ENCODE measurements at places on chromosomes 11 and 22. TPM values are rescaled to one million over a fixed set of nuclear protein-coding genes. Genes with fewer than 3 reads are reported as not detected.

DNA sequence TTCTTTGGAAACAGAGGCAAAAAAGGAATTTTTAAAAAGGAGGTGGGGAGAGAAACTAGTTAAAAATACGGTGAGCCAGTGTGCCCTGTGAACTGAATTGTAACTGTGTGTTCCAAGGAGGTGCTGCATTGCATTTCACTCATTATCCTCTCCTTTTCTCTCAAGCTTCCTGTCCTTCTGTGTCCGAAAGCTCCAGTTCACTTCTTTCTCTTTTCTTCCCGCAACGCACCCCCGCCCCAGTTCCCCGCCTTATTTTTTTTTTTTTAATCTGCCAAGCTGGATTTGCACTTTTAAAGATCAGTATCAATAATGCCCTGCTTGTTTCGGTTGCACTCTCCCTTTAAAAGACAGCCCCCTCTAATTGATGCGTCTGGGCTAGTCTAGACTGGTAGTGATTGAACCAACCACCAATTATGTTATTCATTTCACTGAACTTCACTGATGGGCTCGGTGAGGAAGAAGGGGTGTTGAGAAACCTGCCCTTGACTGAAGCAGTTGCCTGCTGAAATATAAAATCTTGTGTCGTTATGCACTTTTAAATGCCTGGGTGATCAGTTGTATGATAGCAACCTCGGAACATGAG is 18.5 kb downstream of the BLID start:
- DNase-seq = no peak

DNA sequence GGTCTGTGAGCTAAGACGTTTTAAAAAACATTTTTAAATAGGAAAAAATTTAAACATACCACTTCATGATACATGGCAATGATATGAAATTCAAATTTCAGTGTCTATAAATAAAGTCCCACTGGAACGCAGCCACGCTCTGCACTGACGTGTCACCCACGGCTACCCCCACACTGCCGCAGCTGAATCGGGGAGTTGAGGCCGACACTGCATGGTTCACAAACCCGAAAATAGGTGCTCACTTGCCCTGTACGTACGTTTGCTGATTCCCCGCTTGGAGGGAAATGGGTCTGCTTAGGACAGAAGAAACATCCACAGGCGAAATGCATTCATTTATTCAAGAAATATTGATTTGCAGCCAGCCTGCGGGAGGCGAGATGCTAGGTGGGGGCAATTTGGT is 1342.3 kb downstream of the TBC1D22A start:
- no peak for DNase-seq

DNA sequence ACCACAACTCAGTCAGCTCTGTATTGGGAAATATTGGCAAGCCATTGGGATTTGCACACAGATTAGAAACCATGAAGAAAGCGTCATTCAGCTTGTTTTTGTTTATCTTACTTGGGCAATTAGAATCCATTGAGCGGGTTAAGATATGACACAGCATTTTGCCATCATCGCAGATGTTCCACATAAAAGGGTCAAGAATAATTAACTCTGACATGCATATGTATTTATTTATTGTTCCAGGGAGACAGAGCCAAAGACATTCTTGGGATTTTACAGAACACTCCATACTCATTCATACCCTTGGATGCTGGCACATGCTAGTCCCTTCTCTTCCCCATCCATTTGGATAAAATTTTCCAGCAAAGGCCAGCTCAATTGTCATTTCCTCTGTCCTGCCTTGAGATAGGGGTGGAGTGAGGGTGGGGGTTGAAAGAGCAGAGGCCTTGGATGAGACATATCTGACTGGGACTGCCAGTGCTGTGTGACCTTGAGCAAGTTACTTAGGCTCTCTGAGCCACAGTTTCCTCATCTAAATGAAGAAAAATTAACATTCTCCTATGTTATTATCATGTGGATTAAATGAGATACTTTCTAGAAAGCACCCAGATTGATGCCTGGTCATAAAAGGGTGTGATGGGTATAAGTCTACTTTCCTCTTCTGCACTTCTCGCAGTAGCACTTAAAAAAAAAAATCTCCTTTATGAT is 179.7 kb downstream of the RRAS2 start:
- no peak for DNase-seq

- no peak for DNase-seq
Measured at GRCh38 chr11:86671531-86672006, 847 bp downstream of the ME3 start.

DNA sequence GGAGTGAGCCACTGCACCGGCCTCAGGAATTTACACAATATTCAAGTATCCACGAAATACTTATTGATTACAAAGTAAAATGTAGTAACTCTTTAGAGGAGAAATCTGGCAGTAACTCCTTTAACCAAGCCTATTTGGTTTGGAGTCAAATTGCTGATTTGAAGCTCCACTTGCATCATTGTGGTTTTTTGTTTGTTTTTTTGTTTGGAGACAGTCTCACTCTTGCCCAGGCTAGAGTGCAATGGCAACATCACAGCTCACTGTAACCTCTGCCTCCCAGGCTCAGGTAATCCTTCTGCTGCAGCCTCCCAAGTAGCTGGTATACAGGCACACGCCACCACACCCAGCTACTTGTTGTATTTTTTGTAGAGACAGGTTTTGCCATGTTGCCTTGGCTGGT is 6.4 kb upstream of the QSER1 start:
- DNase-seq = no peak

DNA sequence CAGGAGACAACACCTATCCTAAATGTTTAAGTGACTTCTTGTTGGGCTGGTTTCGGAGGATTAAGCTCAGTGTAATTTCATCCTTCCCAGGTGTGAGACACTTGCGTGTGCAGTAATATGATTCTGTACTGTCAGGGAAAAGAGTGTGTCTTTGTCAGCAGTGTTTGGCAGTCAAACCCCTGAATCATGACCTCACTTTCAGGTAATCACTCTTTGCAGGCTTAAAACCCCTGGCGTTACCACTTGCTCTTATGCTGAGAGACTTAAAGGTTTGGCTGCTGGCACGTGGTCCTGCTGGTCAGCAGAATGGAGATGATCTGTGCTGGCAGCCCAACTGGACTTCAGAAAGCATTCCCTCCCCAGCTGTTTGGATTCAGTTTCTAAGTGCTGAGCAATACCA is 56.1 kb downstream of the APIP start:
- DNase-seq = no peak

GRCh38 chr11:103344886-103345285 is 235.7 kb downstream of the DYNC2H1 start:
- no peak for DNase-seq

GRCh38 chr11:84594602-84595001 is 1032.5 kb downstream of the DLG2 start:
- no peak for DNase-seq

- DNase-seq = no peak
Measured at GRCh38 chr11:61749591-61750217, 2.7 kb upstream of the MYRF start.

GRCh38 chr11:68028802-68029545 is 1.5 kb upstream of the NDUFS8 start:
- DNase-seq = no peak

DNA sequence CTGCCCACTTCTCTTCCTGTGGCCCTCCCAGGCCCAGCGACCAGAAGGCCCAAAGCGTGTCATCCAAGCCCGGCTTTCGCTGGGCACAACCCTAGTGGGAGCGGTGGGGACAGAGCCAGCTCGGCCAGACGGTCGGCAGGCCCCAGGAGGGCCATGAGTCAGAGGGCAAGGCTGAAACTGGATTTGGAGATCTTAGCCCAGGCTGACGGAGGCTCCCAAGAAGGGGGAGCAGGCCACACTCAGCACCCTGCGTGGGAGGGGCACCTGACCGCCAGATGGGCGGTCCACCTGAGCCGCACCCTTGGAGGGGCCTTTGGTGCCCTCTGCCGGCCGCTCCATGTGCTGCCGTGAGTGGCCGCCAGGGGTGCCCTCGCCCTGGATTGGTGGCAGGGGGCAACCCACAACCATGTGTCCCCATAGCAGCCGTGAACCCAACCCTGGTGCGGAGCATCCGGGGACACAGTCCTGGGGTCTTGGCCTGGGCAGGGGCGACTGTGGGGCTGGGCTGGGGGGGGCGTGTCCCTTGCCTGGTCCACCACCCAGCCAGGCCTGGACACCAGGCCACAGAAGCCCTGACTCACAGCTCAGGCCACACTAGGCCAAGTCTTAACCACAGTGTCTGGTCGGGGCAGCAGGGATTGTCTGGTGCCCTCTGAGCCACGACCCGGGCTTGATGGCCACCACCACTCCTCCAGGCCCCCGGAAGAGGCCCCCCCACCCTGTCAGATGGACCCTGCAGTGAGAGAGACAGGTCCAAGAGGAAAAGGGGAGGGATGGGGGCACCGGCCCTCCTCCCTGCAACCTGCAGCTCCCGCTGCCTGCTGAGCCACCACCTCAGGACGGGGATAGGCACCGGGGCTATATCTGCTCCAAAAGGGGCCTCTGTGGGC is 19.2 kb upstream of the TALDO1 start:
- DNase-seq = peak; percentile 89

DNA sequence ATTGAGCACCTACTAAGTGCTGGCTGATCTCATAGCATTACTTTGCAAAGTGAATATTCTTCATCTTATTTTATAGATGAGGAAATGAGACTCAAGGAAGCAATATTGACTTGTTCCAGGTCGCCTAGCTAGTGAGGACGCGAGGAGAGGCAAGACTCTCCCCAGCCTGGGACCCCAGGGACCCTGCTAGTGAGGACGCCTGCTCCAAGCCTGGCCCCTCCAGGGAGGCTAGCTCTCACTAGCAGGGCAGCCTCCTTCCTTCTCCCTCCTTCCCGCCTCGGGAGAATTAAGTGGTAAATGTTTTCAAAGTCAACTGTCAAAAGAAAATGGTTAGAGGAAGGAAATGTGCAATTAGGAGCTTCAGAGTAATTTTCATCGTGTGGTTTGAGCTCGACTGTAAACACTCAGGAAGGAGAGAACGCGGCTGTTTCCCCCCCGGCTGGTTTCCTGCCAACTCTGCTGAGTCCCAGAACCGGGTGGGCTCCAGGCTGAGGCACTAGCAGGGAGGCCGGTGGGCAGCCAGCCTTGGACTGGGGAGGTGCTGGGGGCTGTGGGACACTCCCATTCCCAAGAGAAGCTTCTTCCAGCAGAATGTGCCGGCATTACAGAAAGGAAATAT is 17.9 kb downstream of the MYEOV start:
- peak; percentile 52 for DNase-seq

DNA sequence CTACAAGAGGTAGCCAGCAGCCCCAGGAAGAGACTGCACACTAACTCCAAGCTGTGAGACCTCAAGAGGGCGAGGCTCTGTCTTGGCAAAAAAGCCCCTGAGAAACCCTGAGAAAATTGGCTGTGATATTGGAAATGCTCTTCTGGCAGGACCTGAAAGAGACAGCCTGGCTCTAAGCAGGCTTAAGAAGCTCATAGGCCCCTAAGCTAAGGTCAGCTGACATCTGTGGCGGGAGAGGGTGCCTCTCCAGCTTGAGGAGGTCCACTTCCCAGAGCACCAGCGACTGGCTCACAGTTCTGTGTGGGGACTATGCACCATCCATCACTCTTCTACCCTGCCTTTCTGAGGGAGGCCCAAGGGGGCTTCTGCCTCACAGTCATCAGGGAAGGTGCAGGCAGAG is 12.4 kb downstream of the PLEKHA7 start:
- DNase-seq = no peak

- DNase-seq = peak; percentile 38
Measured at GRCh38 chr11:45025716-45026492, 75.2 kb upstream of the TP53I11 start.

- no peak for DNase-seq
Measured at GRCh38 chr22:27911330-27911729, 7.7 kb downstream of the PITPNB start.

DNA sequence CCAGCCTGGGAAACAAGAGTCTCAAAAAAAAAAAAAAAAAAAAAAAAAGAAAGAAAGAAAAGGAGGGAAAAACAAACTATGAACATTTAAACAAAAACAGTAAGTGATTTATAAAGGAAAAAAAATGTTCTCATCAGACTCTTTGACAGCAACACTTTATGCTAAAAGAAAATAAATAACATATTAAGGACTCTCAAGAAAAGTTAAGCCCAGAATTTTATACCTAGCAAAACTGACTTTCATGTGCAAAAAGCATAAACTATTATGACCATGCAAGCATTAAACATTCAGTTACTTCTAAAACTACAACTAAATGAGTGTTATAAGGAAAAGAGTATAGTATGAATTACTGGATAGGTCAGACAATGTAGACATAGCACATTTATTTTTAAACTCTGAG is 68.4 kb downstream of the FBLN1 start:
- DNase-seq = no peak

DNA sequence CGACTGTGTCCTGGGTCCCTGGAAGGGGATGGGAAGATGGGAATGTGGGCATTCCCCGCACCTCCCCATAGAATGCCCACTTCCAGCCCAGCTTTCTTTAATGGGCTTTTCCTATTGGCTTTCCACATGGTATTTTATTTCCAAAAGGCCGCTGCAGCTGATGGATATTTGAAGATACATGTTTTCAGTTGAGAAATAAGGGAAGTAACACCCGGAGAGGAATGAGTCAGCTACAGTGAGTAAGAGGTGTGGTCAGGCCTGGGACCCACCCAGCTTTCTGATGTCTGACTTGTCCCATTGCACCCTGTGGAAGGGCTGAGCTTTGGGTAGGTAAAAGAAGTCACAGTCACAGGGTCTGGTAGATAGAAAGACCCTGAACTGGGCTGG is 476.9 kb downstream of the MIAT start:
- DNase-seq = no peak

GRCh38 chr11:134393638-134394037 is 18.4 kb downstream of the B3GAT1 start:
- DNase-seq = no peak

DNA sequence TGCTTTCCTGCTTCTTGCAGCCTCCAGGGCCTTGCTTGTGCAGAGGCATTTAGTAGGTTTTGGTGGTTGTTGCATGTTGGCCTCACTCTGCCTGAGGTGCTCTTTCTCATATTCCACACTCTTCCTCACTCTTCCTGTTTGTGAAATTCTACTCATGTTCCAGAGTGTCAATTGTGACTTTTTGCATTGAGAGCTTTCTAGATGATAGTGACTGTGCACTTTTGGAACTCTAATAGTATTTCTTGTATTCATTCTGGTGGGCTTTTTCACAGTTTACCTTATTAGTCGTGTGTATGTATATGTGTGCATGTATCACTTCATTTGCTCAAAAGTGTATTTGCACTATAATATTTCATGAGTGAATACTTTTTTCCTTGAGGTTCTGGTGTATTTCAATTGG is 11.3 kb downstream of the HSD17B12 start:
- no peak for DNase-seq

- no peak for DNase-seq
Measured at GRCh38 chr11:83773950-83774880, 488.0 kb upstream of the CCDC90B start.

Gene IGSF22
- total RNA-seq = 2.5 TPM

Gene OR8H1
- total RNA-seq = not detected

Gene BIRC2
- total RNA-seq = 40.6 TPM

All from activated naive CD8-positive, alpha-beta T cell treated with anti-CD3 and anti-CD28 coated beads, Interleukin-2, amount 10 ng/mL, durations not matched to agents 7 days and 5 days (primary cell).